Pancreas (tissue), 10 donors: ENCODE measurements at places on chromosomes 2 and 18. TPM values are rescaled to one million over a fixed set of nuclear protein-coding genes. Genes with fewer than 3 reads are reported as not detected.

DNA sequence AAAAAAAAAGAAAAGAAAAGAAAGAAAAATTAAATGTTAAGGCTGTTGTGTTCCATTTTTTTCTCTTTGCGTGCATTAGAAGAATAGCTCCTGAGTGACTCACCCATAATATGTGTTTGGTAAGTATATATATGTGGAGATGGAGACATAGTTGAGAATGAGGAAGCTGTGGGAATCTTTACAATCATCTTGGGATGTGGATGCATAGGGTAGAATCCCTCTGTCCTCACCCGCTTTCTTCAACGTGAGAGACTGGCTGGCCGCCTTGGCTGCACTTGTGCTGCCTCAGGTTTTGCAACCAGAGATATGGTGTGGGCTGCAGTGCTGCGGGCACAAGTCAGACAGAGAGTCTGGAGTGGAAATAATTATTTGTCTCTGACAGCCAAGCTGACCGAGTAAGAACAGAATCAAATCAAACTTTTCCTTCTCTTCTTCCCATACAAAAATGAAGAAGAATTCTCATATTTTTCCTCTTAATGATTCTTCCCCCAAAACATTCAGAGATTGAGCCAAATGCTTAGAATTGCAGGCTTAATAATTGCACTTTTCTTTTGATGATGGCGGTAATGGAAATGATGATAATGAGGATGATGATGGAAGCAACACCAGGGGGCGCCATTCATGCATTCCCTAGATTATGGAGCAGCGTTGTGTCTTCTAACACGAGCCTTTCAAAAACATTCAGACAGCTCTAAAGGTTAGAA, 48.5 kb downstream of the SERPINB7 start:
- DNase-seq: peak; percentile 55
- no peaks in the 10 kb centered on the region for H3K4me1 ChIP-seq
- no peaks in the 10 kb centered on the region for H3K36me3 ChIP-seq
- H3K27me3 ChIP-seq: no peaks in the 10 kb centered on the region

The CRIM1 gene
- 14.7 TPM for polyA plus RNA-seq

GRCh38 chr2:105915005-105915558, 170.4 kb downstream of the NCK2 start:
- no peak overlapping the region for H3K27ac ChIP-seq
- no peak for DNase-seq
- no peaks in the 10 kb centered on the region for H3K4me1 ChIP-seq
- H3K36me3 ChIP-seq: no peaks in the 10 kb centered on the region
- H3K4me3 ChIP-seq: no peak overlapping the region

GRCh38 chr2:16129716-16130540, 189.6 kb downstream of the MYCN start:
- H3K27ac ChIP-seq: no peak overlapping the region
- no peaks in the 10 kb centered on the region for H3K27me3 ChIP-seq
- no peaks in the 10 kb centered on the region for H3K36me3 ChIP-seq
- no peaks in the 10 kb centered on the region for H3K4me1 ChIP-seq

DNA sequence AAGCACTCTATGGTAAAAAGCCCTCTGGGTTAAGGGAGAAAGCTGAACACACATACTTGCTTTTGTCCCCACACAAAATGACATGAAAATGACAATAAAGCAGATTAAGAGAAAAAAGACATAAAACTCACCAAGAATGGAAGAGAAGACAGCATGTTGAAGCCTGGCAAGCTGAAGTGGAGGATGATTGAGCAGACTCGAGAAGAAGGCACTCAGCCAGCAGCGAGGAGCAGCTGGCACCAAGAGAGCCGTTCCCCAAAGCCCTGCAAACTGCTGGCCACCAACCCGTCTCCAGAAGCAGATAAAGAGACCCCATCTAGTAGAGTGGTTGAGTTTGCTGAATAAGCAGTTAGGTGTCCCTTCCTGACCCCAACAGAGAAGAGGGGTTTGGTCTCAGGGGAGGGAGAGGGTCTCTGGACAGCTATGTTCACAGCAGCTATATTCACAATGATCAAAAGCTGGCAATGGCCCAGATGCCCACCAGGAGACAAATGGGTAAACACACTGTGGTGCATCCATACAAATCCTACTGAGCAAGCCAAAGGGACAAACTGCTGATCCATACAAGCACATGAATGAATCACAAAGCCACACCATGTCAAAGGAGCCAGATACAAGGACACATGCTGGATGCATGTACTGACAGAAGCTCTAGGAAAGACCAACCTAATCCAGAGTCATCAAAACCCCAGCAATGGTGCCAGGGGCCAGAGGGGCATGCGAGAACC, 36.9 kb downstream of the FAM168B start:
- H3K36me3 ChIP-seq: no peaks in the 10 kb centered on the region
- DNase-seq: no peak
- H3K4me1 ChIP-seq: no peaks in the 10 kb centered on the region
- H3K27me3 ChIP-seq: no peaks in the 10 kb centered on the region
- H3K27ac ChIP-seq: no peak overlapping the region

- no peak overlapping the region for H3K4me3 ChIP-seq
- H3K4me1 ChIP-seq: no peaks in the 10 kb centered on the region
- DNase-seq: no peak
- H3K27me3 ChIP-seq: no peaks in the 10 kb centered on the region
- no peaks in the 10 kb centered on the region for H3K36me3 ChIP-seq
Observed at GRCh38 chr2:102581911-102582310, 37.4 kb upstream of the SLC9A2 start.

- H3K36me3 ChIP-seq: no peaks in the 10 kb centered on the region
- no peaks in the 10 kb centered on the region for H3K4me1 ChIP-seq
- no peaks in the 10 kb centered on the region for H3K27me3 ChIP-seq
- no peak overlapping the region for H3K27ac ChIP-seq
- DNase-seq: no peak
Observed at GRCh38 chr2:144281476-144281875, 238.4 kb downstream of the ZEB2 start.

The PARD3B gene
- 4.4 TPM for polyA plus RNA-seq

DNA sequence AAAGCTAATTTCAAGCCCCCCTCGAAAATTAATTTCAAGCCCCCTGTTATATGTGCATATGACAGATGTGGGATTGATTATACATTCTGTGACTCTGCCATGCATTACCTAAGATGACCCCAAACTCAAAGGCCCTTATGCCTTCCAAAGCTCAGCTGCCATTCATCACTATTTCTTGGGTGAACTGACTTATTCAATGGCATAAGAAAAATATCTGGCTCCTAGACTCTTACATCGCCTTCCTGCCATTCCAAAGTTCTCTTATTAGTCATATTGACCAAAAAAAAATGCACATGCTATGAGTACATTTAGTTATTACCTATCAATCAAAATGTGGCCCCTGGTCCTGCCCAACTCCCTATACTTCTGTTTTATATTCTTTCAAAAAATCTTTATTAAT, 291.8 kb upstream of the CHAC2 start:
- no peak for DNase-seq
- no peaks in the 10 kb centered on the region for H3K4me1 ChIP-seq
- no peaks in the 10 kb centered on the region for H3K27me3 ChIP-seq
- no peaks in the 10 kb centered on the region for H3K36me3 ChIP-seq
- H3K4me3 ChIP-seq: no peak overlapping the region
- no peak overlapping the region for H3K27ac ChIP-seq

GRCh38 chr2:163604941-163605555, 130.8 kb downstream of the FIGN start:
- DNase-seq: no peak
- no peak overlapping the region for H3K27ac ChIP-seq
- H3K27me3 ChIP-seq: no peaks in the 10 kb centered on the region
- no peaks in the 10 kb centered on the region for H3K36me3 ChIP-seq
- peaks cover 7% of the 10 kb centered on the region for H3K4me1 ChIP-seq

DNA sequence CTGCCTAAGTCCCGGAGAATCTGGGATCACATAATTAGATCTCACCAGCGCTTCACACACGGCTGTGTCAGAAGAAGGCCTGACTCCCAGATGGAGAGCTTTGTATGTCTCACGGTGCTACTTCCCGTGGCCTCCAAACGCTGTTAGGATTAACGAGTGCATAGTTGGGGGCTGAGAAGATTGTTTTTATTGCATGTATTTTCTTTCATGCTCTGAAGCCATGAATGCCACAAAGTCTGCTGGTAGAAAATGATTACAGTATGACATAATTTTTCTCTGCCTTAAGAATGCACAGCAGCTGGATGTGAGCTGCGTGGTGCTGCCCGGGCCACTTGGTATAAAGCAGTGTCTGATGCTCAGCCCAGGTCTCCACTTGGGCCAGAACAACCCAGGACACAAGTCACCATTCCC, 166.5 kb downstream of the SEPTIN10 start:
- no peaks in the 10 kb centered on the region for H3K4me1 ChIP-seq
- H3K27me3 ChIP-seq: no peaks in the 10 kb centered on the region
- no peak overlapping the region for H3K4me3 ChIP-seq
- DNase-seq: no peak
- no peaks in the 10 kb centered on the region for H3K36me3 ChIP-seq

DNA sequence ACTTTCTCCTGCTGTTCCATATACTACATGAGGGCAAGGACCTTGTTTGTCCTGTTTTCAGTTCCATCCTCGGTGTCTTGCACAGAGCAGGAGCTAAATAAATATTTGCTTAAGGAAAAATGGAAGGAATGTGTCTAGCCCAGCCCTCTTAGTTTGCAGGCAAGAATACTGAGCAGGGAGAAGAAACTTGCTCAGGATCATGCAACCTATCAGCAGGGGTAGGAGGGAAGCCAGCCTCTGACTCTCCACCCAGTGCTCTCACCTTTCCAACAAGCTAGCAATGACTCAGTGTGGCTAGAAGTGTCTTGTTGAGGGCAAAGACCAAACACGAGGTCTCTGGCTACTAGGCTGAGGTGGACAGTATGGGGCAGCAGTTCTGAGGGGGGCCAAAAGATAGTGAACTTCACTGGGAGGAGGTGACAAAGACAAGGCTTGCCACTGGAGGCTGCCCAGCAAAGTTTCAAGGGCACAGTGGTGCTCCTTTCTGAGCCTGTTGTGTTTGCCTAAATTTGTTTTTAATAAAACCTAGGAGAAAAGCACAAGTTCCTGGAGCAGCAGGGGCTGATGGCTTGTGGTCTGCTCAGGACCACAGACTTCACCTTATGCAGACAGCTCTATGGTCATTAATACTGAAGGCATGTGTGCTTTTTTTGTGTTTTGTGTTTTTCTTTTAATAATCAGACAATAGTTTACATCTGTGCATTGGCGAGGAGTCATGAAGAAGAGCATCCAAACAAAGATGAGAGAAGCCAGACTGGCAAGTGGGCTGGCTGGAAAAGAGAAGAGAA, 49.1 kb upstream of the CTAGE1 start:
- no peak for DNase-seq
- no peaks in the 10 kb centered on the region for H3K27me3 ChIP-seq
- no peaks in the 10 kb centered on the region for H3K36me3 ChIP-seq
- H3K4me3 ChIP-seq: no peak overlapping the region
- H3K4me1 ChIP-seq: peaks cover 10% of the 10 kb centered on the region

GRCh38 chr18:69674292-69674877, 273.3 kb downstream of the CD226 start:
- no peak overlapping the region for H3K27ac ChIP-seq
- no peak overlapping the region for H3K4me3 ChIP-seq
- H3K27me3 ChIP-seq: no peaks in the 10 kb centered on the region
- no peaks in the 10 kb centered on the region for H3K36me3 ChIP-seq
- no peaks in the 10 kb centered on the region for H3K4me1 ChIP-seq

DNA sequence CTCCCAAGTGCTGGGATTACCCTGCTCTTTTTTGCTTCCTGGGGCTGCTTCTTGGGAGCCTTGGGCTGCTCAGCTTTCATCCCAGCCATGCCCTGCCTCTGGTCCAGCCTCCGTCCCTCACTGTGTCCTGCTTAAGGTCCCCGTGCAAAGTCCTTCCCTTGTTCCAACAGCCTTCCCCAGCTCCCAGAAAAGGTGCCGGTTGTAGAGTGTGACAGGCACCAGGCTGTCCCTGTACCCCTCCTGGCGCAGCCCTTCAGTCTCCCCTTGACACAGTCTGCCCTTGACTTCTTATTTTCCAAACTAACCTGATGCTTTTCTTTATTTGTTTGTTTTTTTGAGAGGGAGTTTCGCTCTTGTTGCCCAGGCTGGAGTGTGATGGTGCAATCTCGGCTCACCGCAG, 20.1 kb upstream of the ALPI start:
- no peaks in the 10 kb centered on the region for H3K36me3 ChIP-seq
- H3K27me3 ChIP-seq: no peaks in the 10 kb centered on the region
- H3K4me1 ChIP-seq: no peaks in the 10 kb centered on the region
- H3K4me3 ChIP-seq: no peak overlapping the region
- no peak overlapping the region for H3K27ac ChIP-seq
